Astrocyte (in vitro differentiated cells and primary cell): ENCODE measurements at places on chromosomes 3 and 15.

GRCh38 chr3:160935413-160936095 lies 169.6 kb downstream of the B3GALNT1 start:
- DNase-seq, result no peak

DNA sequence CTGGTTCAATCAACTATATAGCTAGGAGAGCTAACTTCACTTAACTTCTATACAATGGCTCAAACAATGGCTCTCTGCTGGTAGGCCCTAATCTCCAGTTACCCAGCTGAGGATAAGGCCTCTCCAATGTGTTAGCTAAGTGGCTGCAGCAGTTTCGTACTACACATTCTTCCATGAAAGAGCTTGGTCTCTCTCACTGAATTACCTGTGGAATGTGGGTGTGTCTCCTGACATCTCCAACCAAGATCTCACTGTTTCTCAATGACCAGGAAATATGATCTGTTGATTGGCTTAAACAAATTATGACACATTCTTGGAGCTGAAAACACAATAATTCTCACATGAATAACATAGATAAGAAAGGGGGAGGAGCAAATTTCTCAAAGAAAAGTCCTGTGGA lies 169.8 kb upstream of the ROBO1 start:
- DNase-seq, result peak; percentile 61

GRCh38 chr3:152638707-152639450 lies 196.1 kb upstream of the P2RY1 start:
- DNase-seq, result peak; percentile 16

DNA sequence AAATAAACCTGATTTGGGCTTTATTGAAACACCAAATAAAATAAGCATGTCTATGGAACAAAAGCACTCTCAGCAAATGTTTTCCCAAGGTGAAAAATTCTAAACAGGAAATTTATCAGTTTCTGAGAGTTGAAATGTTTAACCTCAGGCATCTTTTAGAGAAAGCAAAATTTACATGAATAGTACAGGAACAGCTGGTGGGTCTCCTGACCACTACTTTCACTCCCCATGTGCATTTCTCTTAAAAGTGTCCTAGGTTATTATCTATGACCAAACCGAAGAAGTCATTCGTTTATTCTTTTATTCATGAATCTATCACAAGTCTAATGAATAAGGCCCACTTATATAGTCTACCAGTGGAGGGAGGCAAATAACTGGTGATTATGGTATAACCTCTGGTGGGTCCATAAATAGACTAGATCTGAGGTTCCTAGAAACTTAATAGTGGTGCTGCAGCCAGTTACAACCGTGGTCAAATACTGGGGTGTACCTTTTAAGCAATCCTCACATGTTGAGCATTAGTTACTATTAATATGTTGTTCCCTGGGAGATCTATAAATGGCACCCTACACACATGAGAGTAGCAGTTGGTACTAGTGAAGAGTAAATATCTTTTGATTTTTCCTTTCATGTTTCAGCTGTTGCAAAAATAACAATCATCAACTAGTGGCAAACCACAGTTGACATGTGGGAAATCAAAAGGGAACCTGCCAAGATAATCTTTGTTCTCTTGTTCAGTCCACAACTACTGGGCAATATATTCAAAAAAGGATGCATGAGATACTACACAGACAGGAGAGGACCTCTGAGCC lies 169.3 kb upstream of the STAC start:
- DNase-seq, result no peak

DNA sequence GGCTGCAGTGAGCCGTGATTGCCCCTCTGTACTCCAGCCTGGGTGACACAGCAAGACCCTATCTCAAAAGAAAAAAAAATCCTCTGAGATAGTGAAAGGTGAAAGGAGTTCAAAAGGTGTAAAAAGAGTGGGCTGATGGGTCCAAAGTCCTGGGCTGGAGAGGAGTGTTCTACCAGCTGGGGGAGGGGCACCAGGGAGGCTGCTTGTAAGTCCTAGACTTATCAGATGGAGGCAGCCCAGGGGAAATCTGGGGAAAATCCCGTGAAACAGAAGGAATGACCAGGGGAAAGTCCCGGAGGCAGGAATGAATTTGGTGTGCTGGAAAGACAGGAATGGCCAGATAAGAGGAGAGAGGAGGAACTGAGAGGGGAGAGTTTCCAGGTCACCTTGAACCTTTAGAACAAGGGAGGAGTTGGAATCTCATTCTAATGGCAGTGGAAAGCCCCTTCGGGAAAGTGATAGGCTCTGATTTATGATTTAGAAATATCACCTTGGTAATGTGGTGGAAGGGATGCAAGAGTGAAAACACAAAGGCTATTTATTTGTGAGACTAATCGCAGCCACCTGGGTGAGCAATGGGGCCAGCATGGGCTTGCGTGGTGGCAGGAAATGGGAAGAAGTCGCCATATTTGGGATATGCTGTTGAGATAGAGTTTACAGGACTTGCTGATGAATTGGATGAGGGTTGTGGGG lies 23.4 kb upstream of the PPP4R2 start:
- DNase-seq, result no peak

DNA sequence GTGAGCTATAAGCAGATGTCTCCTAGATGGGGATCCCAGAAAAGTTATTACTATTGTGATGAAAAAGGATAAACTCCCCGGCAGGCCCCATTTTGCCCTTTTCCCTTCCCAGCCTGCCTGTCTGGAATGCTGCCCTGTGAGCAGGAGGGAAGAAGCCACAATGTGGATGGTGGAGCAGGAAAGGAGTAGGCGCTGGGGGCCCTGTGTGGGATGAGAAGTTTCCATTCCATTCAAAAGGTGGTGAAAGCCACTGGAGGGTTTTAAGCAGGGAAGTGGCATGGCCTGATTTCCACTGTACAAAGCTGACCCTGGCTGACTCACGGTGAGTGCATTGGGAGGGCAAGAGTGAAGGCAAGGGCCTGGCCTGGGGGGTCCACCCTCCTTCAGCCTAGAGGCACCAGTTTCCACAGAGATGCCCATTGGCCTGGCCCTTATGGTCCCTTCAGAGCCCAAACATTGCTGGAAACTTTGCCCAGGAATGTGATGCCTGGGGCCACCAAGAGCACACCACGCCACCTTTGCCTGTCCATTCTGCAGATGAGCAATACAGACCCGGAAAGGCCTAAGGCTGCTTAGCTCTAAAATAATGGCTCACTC lies 206.9 kb downstream of the RPLP1 start:
- DNase-seq, result no peak

- DNase-seq, result no peak
These were observed 69.3 kb downstream of the NTRK3 start for GRCh38 chr15:88187195-88187594.
